Activated T-cell treated with anti-CD3 and anti-CD28 coated beads, Interleukin-2, amount 50 U/mL, for 72 hours (primary cell): ENCODE measurements at places on chromosomes 4 and X.

DNA sequence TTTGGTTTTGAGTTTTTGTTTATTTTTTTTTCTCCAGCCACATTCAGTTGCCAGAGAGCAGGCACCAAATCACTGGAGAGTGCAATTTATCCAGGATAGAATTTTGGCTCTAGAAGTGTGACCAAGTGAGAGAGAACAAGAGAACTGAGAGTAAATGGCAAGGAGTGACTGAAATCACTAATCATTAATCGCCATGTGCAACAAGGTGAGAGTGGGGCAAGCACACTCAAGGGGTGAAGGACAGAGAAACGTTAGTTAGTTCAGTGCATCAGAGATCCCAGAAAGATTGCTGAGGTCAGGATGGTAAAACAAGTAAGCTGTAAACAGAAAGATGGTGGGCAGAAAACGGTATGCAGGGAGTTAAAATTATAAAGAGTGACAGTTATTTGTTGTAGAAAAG, 17.8 kb upstream of the ASIC5 start:
- no peak overlapping the region for H3K27ac ChIP-seq
- no peaks in the 10 kb centered on the region for H3K36me3 ChIP-seq
- DNase-seq = no peak
- peaks cover 6% of the 10 kb centered on the region for H3K27me3 ChIP-seq
- no peak overlapping the region for H3K4me3 ChIP-seq

- peaks cover 8% of the 10 kb centered on the region for H3K27me3 ChIP-seq
- DNase-seq = no peak
- H3K4me3 ChIP-seq = no peak overlapping the region
- peaks cover 10% of the 10 kb centered on the region for H3K4me1 ChIP-seq
- no peak overlapping the region for H3K27ac ChIP-seq
Observed at GRCh38 chrX:71171110-71171801, 26.6 kb downstream of the NLGN3 start.

- no peak for DNase-seq
- no peaks in the 10 kb centered on the region for H3K4me1 ChIP-seq
Observed at GRCh38 chr4:181536811-181537434, 706.3 kb upstream of the TENM3 start.

DNA sequence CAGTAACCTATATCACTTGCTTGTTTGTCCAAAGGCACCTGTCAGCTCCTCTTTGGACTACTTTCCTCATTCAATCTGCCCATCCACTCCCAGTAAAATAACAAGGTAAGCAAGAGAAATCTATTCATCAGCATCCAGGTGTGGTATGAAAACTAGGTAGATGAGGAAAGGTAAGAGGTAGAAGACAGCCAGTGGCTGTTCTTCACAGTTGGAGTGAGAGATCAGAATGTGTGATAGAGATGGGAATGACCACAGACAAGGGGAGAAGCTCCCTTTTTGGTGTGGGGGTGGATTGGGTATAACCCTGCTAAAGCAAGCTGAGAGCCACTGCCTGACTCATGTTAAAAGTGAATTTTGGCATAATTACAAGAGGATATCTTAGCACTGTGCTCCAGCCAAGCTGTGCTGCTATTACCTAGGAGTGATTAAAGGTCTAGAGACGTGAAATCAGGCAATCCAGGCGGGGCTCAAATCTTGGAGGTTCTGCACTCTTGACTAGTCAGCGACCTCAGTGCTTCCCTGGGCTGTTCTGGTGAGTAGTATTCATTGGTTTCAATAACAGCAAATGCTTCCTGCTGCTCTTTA, 28.1 kb upstream of the RASL11B start:
- no peak overlapping the region for H3K4me3 ChIP-seq
- no peak overlapping the region for H3K27ac ChIP-seq
- no peaks in the 10 kb centered on the region for H3K36me3 ChIP-seq
- DNase-seq = no peak
- H3K27me3 ChIP-seq = peaks cover 18% of the 10 kb centered on the region

DNA sequence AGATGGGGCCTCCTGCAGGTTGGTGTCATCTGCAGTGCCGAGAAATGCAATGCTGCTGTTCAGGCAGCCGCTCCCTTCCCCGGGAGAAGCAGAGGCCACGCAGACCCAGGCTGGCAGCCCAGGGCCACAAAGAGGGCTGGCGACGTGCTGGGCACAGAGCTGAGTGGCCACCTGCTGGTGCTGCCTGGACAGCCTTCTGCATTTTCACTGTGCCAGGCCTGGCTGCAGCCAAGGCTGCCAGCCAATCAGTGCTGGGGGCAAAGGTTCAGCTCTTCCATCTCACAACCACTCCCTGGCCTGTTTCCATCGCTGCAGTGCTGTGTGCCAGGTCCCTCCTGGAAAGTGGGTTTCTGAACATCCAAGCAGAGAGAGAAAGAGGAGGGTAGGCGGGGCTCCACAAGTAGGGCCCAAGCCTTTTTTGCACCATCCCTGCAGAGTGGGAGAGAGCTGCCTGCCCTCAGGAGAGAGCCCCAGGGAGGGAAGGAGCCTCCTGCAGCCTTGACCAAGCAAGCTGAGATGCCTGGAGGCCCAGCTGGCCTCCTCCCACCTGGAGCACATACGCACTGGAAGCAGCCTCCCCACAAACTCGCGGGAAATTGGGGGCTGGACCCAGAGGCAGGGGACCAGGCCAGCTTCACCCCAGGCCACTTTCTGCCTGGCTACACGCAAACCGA, 20.1 kb downstream of the ADRA2C start:
- no peaks in the 10 kb centered on the region for H3K4me1 ChIP-seq
- no peak for DNase-seq
- no peaks in the 10 kb centered on the region for H3K36me3 ChIP-seq
- no peak overlapping the region for H3K4me3 ChIP-seq

GRCh38 chr4:59381591-59381990, 1818.5 kb upstream of the ADGRL3 start:
- no peak overlapping the region for H3K27ac ChIP-seq
- DNase-seq = no peak
- H3K36me3 ChIP-seq = no peaks in the 10 kb centered on the region
- H3K4me1 ChIP-seq = no peaks in the 10 kb centered on the region
- no peaks in the 10 kb centered on the region for H3K27me3 ChIP-seq
